ENCODE measurements at places on chromosomes 6 and 20.

DNA sequence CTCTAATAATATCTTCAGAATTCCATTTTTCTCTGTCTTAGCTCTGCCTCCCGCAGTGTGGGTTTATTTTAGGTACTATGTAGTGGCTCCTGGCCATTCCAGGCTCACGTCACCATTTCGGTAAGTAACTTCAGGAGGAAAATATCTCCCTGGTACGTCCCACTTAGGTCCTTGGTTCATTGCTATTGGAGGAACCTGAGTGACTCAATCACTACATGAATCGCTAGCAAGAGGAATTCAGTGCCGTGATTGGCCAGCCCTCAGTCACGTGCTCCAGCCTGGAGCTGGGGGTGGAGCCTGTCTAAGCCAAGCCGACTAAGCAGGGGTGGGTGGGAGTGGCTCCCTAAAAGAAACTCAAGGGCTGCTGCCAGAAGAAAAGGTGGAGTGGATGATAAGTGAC, 67.3 kb upstream of the E2F3 start:
- DNase-seq, result no peak

DNA sequence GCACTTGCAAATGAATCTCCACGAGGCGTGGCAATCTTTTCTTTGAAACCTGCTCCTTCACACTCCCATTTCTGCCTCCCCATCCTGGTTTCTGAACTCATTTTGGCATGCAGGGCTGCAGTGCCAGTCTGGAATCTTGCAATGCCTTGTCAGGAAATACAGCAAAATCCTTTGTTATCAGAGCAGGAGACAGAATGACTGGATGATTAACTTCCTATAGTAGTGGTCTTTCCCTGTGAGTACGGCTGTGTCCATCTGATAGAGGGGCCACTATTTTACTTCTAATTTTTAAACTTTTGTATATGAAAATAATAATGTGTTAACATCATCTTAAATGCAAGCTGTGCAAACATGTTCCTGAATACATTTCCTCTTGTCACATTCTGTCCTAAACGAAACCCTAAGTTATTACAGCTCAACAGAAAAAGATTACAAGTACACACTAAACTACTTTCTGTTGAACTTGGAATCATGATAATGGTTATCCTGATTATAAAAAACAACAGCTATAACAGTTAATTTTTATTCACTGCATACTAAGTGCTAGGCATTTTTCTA, 140.2 kb downstream of the KIF13A start:
- DNase-seq, result no peak

DNA sequence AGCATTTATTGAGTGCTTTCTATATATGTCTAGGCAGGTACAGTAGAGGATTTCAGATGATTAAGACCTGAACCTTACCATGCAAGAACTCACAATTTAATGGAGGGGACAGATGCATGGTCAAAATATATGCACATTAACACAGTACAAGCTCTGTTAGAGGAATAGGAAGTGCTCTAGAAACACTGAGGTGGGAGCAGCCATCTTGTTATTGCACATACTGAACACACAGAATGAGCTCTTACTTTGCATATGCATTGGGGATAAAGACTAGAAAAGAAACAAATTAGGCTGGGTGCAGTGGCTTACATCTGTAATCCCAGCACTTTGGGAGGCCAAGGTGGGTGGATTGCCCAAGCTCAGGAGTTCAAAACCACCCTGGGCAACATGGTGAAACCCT, 438.3 kb downstream of the UTRN start:
- DNase-seq, result no peak

- DNase-seq, result no peak
Observed at GRCh38 chr6:166109608-166110007, 58.0 kb downstream of the TBXT start.

DNA sequence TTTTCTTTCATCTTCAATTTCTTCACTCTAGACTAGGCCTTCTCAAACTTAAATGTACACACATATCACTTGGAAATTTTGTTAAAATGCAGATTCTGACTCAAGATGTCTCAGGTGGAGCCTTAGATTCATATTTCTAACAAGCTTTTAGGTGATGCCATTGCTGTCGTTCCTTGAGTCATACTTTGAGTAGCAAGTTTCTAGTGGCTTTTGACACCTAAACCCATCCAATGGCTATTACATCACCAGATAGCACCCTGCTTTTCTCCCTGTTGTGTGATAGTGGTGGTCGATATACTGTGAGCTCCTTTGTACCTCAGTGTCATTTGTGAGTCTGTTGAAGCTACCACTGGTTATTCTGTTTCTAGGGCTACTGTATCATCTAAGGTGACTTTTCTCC, 34.8 kb upstream of the BAG2 start:
- DNase-seq, result no peak

- no peak for DNase-seq
Observed at GRCh38 chr6:126447367-126447766, 107.5 kb downstream of the CENPW start.

DNA sequence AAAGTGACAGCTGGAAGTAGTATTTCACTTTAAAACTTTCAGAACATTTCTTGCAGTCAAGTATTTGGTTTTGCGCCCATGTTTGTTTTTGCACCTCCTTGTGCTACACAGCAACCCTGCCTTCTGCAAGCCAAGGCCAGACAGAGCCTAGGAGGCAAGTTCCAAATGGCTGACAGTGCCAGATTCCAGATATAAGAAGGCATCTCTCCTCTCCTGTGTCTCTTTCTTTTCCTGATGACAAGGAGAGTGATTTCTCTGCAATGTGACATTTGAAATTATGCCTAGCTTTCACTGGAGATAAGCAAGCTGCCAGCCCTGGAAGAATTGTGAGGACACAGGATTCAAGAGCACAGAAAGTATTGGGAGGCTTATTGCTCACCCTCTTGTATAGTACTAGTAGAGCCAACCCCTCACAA, 149.1 kb upstream of the TENT5A start:
- no peak for DNase-seq

DNA sequence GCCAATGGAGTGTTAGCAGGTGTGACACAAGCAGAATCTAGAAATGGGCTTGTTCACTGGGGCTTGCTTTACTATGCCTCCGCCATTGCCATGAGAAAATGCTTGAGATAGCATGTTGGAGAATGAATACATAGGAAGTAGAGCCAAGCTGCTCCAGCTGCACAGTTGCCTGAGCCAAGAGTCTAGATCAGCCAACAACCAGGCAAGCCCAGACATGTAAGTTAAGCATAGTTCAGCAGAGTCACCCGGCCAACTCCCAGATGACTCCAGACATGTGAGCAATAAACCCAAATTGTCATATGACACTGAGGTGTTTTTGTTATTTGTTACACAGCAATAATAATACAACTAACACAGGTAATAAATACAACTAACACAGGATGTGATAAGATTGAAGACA, 167.9 kb downstream of the HAO1 start:
- DNase-seq, result no peak

GRCh38 chr20:50604451-50604850, 86.9 kb downstream of the RIPOR3 start:
- no peak for DNase-seq

- DNase-seq, result no peak
Observed at GRCh38 chr6:170080828-170081371, 210.0 kb downstream of the DLL1 start.

GRCh38 chr6:111770263-111771093, 102.8 kb downstream of the FYN start:
- DNase-seq, result no peak

Measured in esophagus squamous epithelium (tissue), 5 donors.